ENCODE measurements at places on chromosomes 2 and 18. TPM values are rescaled to one million over a fixed set of nuclear protein-coding genes. Genes with fewer than 3 reads are reported as not detected.

DNA sequence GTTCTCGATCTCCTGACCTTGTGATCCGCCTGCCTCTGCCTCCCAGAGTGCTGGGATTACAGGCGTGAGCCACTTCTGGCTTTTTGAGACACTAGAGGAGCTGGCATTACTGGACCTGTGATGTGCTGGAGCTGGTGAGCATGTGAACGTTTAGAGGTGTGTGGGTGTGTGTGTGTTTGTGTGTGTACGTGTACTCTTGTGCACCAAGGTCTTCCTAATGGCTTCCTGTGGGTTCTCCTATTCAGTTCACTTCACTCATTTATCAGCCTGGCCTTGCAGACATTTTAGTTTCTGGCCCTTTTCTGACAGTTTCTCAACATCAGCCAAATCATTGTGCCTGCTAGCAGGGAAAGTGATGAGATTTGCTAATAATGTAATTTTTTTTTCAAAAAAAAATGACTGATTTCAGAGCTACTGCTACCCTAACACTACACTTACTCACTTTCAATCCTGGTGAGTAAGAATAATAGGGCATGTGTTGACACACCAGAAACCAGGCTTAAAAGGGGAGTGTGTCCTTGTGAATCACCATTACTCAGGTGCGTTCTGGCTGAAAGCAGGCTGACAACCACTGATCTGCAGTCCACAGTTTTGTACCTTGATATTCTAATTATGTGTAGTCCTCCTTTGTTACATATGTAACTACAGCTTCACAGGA lies 41.0 kb upstream of the ACTR3 start:
- peak; percentile 98 for DNase-seq

- DNase-seq, result no peak
These were observed 19.5 kb downstream of the SLC25A12 start for GRCh38 chr2:171874517-171874916.

CCDC142 gene
- 13.0 TPM for total RNA-seq

EPB41L5 gene
- 18.8 TPM for total RNA-seq

DNA sequence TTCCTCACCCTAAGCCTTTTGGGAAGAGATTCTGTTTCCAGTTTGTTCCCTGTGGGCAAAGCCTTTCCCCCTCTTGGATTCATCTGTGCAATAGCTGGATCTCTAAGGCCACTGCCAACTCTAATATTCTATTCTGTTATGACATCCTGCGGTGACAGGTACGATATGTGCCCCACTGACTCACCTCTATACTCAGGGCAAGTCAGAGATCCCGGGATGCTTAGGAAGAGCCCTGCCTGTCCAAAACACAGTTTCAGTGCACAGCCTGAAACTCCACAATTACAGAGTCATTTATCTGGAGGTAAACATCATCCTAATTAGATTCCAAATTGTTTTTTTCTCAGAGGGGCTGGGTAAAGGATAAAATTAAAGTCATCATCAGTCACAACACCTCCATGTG lies 190.2 kb downstream of the TFCP2L1 start:
- DNase-seq, result no peak

GRCh38 chr2:157471078-157471477 lies 27.2 kb upstream of the CYTIP start:
- DNase-seq, result no peak

- DNase-seq, result no peak
These were observed 161.8 kb downstream of the DYSF start for GRCh38 chr2:71614976-71615766.

- peak; percentile 94 for DNase-seq
These were observed 76.1 kb downstream of the THADA start for GRCh38 chr2:43519643-43520221.

GKN2 gene
- not detected for total RNA-seq

DNA sequence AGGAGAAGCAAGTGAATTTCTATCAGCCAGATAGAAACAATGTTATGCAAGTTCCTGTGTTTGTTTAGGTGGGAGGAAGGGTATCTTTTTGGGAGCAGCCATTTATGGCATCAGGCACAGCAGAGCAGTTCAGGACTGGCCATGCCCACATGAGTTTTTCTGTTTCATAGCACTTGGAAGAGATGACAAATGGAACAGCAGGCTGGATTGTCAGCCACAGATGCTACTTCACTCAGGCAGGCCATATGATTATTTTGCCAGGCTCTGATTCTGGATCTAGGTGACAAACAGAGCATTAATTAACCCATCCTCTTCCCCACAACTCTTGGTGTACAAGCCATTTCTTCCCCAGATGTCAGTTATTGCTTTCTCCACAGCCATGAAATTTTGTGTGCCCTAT lies 63.8 kb downstream of the GALNT13 start:
- DNase-seq, result no peak

DNA sequence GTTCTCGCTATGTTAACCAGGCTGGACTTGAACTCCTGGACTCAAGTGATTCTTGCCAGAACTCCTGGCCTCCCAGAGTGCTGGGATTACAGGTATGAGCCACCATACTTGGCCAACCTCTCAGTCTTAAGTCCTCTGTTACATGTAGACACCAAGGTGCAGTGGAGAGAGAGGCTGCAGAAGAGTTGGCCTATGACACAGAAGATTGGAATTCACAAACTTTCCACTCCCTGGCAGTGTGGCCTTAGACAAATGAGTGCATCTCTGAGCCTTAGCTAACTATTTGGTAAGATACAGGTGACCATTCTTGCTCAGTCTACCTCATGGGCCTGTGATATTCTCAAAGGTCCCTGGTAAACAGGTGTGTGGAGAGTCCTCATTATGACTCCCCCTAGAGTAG lies 159.7 kb downstream of the MYCN start:
- peak; percentile 48 for DNase-seq

DNA sequence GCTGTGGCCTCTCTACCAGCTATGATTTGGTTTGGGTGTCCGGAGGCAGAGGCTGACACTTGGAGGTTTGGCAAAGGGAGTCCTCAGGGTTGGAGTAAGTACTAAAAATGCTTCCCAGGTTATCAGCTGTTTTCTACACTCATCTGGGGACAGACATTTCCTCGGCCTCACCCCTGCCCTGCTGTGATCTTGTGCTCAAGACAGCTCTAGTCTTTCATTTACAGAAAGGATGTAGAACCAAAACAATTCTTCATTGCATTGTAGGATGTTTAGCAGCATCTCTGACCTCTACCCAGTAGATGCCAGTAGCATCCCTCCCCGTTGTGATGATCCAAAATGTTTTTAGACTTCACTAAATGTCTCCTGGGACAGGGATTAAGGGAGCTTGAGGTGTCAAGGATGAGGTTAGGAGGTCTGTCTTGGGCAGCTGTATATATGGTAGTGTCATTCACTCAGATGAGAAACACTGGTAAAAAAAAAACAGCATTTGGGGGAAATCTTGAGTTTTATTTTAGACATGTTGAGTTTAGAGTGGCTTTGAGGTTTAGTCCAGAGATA lies 26.6 kb downstream of the CD28 start:
- no peak for DNase-seq

TUBB8B gene
- 0.68 TPM for total RNA-seq

NMUR1 gene
- total RNA-seq, result not detected

GRCh38 chr2:11757101-11757500 lies 10.7 kb downstream of the LPIN1 start:
- no peak for DNase-seq

DNA sequence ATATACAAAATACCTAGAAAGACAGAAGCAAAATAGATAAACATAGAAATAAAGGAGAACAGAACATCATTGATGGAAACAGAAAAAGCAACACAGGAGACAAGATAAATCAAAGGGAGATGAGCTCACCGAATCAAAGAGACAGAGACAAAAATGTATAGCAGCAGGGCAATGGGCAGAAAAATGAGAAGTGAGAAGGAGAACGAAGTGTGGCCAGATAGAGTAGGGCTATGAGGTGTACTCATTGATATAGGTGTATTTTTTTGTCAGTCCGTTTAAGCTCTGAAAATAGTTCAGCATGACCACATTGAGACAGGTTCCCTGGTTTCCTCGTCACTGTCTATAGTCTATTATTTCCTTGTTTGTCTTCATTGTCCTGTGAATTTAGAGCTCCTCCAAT lies 55.1 kb downstream of the SP100 start:
- DNase-seq, result no peak

- no peak for DNase-seq
These were observed 501.6 kb upstream of the TNP1 start for GRCh38 chr2:217361483-217361880.

DNA sequence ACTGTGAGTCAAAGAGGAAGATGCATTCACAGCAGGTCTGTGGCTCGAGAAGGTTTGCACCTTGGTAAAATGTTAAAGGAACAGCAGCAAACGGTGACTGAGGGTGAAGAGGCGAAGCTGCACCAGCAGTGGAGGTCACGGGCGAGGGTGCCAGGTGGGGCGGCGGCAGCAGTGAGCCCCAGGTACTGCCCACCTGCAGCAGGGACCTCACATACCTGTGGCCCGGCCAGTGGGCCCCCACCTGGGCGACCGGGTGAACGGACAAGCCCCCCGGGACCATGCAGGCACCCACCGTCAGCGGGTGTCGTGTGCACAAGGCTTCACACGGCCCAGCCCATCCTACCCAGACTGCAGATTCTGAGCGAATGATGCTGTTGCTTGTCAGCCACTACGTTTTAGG lies 23.6 kb upstream of the KCNG2 start:
- no peak for DNase-seq

GRCh38 chr2:159557437-159558034 lies 58.8 kb downstream of the BAZ2B start:
- peak; percentile 40 for DNase-seq

GPR45 gene
- not detected for total RNA-seq

DNA sequence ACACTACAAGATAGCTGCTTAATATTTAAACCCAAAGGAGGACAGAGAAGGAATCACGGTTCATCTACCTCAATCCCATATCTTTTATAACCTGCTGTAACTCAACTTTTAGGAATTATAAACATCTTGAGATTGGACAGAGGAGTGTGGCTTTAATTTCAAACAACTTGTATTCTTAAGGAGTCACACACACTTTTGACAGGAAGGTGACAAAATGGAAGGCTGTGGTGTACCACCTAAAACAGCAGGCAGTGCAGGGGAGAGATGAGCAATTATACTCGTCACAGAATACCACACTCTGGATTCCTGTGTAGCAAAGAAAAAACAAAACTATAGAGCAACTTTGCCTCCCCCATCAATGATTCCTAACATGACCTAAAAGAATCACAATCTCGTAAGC lies 194.8 kb downstream of the ZEB2 start:
- DNase-seq, result no peak

GRCh38 chr2:236862961-236863728 lies 222.5 kb upstream of the COPS8 start:
- peak; percentile 16 for DNase-seq

GRCh38 chr2:177758591-177759371 lies 313.8 kb downstream of the PDE11A start:
- no peak for DNase-seq

SPP2 gene
- not detected for total RNA-seq

CCDC138 gene
- total RNA-seq, result 4.7 TPM

DNA sequence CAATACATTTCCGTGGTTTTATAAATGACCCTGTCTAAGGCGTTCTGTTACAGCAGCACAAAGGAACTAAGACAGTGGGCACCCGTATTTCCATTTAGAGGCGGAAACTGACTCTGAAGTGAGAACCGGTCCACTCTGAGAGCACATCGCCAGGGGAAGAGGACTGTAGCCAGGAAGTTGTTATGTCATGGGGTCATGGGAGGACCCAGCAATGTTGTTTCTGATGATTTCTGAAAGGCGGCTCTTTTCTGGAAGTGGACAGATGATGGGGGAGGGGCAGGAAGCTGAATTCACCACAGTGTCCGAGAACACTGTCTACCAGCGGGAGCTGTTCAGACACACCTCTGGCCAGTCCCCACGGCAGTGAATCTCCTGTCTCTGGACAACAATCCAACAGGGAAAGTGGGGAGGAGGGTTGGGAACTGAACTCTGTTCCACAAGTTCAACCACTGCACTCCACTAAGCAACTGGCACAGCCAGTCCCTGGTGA lies 2.1 kb upstream of the LRRFIP1 start:
- no peak for DNase-seq

DNA sequence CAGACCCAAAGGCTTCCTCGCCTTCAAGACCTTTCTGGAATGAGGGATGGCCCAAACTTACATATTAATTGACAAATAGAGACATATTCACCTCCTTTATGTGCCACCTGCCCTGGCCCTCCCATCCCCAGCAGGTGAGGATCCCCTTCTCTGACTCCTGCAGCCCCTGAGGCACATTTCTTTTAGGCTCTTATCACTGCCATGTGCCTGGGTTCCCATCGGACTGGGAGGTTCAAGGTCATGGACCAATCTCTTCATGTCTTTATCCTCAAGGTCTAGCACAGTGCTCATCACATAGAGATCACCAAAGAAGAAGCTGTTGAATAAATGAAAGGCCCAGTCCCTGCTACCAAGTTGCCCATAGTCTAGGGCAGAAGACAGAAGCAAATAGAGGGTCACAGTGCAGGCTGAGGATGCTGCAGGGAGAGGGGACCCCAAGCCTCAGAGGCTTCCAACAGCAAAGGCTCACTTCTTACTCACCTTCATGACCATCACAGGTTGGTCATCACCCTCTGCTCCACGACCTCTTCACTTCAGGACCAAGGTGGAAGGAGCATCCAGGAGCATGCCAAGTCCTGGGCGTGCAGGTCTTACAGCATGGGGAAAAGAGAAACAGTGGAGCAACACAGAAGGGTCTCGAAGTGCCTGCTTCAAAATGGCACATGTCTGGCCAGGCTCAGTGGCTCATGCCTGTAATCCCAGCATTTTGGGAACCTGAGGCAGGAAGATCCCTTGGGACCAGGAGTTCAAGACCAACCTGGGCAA lies 193.9 kb downstream of the SMAD2 start:
- no peak for DNase-seq

- no peak for DNase-seq
These were observed 428.0 kb downstream of the FBXO15 start for GRCh38 chr18:73719611-73720010.

PKDCC gene
- not detected for total RNA-seq

TNFRSF11A gene
- 1.6 TPM for total RNA-seq

KLHL30 gene
- total RNA-seq, result 0.48 TPM

- DNase-seq, result no peak
These were observed 227.3 kb downstream of the LOXHD1 start for GRCh38 chr18:46429649-46430224.

DNA sequence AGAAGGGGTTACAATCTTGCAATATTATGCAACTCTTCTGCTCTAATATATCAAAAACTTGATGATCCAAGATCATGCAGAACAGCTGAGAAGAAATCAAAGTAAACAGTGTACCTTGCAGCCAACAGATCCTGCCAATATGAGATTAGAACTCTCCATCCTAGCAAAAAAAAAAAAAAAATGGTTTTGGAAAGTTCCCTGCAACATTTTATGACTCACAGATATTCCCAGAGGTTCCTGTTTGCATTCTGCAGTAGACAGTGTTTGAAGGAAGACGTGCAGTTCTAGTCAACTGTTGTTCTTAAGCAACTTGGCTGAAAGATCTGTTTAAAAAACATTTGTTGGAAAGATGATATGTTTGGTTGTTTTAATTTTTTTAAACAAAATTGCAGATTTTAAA lies 103.6 kb upstream of the WDR75 start:
- DNase-seq, result no peak

SLC25A12 gene
- 18.6 TPM for total RNA-seq

NYAP2 gene
- total RNA-seq, result not detected

TMEM17 gene
- 3.9 TPM for total RNA-seq

DNA sequence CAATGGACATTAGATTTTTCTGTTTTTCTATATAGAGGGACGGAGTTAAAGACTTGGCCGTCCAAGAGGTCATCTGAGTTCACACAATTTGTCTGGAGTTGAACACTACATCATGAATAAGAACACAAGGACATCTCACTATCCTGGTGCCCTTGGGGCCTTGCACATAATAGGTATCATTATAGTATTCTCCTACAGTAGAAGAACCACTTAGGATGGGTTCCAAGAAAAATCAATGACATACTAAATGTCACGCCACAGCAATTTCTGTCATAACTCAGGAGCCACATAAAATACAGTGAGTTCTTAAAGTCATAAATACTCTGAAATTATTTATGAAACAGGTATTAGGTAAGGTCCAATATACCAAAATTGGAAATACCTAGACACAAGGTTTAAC lies 154.4 kb downstream of the NCKAP5 start:
- no peak for DNase-seq
